ENCODE measurements at places on chromosomes 4 and X.

DNA sequence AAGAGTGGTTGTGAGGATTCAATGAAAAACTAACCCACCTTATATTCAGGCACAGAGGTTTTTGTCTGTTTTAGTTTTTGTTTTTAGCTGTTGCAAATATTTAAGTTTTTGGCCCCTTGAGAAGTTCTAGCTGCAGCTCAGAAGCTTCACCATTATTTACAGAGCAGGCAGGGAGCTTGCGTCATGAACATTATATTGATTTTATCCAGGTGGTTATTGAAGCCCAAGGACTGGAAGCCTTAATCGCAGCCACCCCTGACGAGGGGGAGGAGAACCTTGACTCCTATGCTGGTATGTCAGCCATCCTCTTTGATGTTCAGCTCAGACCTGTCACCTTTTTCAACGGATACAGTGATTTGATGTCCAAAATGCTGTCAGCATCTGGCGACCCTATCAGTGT, 38.1 kb downstream of the MTTP start:
- DNase-seq: no peak

DNA sequence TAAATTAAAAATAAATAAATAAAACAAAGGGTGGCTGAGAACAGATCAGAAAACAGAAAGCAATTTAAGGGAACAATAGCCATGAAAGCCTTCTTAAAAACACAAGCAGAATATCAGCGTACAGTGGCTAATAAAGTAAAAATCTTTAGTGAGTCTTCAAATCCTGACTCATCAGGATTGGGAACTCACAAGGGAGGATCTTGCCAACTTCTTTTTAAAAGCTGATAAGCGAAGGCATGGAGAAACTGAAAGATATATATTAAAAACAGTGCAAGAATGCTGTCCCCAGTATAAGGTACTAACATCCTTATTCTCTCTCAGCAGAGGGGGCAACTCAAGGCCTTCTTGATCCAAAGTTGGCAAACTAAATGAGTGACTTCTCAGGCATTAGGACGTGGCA, 180.1 kb downstream of the DHX15 start:
- no peak for DNase-seq

- no peak for DNase-seq
Observed at GRCh38 chrX:154458954-154459778, 1.1 kb downstream of the PLXNA3 start.

- no peak for DNase-seq
Observed at GRCh38 chrX:153782313-153782712, 1.5 kb downstream of the SRPK3 start.

DNA sequence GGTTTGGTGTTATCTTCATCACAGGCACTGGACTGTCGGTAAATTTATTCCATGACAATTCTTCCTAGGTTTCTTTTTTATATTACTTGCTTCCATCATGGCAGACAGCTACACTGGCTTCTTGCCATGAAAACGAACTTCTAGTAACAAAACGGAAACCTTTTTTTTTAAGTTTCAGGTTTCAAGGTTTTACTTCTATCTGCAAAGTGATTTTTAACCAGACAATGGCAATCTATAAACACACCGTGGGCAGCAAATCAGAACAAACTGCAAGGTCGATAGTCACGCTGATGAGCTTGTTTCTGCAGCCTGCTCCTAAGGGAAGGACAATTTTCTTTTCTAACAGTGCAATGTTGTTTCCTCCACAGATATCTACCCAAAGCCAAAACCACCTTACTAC, 29.9 kb downstream of the XG start:
- DNase-seq: no peak

- no peak for DNase-seq
Observed at GRCh38 chr4:147760695-147761094, 28.8 kb downstream of the ARHGAP10 start.

- DNase-seq: no peak
Observed at GRCh38 chr4:174591243-174592021, 69.1 kb upstream of the HPGD start.

GRCh38 chr4:136935305-136935704, 597.0 kb downstream of the PCDH18 start:
- no peak for DNase-seq
